ENCODE measurements at places on chromosomes 4 and X.

- no peak for DNase-seq
Measured at GRCh38 chr4:30153427-30153826, 566.7 kb upstream of the PCDH7 start.

DNA sequence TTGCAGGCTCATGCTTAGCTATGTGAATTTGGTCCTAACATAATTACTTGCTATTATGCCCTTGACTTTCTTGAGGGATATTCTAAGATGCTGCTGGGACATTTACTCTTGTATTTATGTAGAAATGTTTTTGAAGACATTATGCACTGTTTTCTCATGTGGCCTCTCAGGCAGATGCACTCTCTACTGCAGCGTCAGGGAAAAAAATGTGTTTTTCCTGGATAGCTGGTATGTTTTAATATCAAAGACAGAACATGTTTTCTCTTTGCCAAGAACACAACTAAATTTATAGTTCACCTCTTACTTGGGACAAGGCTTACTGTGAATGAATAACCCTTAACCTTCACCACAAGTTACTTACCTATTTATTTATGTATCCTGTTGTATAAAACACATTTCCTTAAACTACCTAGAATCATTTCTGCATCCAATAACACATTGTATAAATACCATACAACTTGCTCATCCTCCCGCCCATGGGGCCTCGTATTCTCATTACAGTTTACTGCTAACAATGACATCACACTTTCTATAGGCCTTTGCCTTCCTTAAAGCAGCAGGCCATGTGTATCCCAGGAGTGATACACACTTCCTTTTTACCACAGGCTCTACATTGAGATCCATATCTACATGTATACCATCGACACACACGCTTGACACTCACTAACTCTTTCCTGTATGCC, 178.7 kb downstream of the SLIT2 start:
- no peak for DNase-seq

DNA sequence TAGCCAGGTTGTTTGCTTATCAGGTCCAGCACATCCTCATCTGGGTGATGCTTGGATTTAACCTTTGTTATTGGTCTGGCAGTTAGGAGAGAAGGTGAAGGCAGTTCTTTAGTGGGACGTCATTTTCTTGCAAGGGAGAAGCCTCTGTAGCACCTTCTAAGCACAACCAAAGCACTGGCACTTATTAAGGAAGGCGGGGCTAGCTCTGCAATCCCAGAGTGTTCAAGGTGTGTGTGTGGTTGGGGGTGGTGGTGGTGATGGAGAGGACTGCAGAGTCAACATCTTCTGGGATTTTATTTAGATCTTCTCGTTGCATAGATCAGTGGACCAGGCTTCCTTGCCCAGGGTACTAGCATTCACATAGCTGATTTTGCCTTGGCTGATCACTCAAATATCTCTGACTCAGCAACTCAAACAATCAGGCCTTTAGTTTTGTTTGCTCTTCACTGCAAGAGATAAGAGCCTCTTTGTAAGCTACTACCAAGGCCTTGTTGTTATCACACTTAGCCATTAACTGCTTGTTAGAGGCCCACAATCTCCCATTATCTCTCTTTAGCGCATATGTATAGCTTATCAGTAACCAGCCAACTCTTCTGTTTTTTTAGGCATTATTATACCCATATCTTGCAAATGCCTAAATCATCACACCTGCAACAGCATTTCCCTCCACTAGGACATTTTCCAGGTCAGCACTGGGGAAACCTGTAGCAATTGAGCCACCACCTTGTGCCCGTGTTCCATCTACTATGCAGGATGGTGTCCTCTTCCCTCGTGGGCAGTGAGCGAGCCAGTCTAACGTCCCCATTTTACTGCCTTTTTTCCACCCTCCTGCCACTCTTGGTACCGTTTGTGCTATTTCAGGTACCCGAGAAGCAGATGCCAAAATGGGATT, 36.5 kb upstream of the LINC00632 start:
- no peak for DNase-seq

DNA sequence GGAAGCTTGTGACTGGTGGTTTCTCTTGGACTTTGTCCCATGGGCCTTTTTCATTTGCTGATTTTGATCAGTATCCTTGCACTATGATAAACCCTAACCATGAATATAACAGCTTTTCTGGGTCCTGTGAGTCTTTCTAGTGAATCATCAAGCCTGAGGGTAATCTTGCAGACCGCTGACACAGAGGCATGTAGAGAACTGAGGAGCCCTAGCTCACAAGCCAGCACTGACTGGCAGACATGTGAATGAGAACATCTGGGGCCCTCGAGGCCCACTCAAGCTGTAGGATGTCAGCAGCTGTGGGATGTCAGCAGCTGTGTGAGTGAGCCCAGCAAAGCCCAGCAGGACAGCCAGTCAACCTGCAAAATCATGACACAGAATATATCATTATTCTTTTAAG, 36.7 kb downstream of the HMGB3 start:
- DNase-seq = no peak

DNA sequence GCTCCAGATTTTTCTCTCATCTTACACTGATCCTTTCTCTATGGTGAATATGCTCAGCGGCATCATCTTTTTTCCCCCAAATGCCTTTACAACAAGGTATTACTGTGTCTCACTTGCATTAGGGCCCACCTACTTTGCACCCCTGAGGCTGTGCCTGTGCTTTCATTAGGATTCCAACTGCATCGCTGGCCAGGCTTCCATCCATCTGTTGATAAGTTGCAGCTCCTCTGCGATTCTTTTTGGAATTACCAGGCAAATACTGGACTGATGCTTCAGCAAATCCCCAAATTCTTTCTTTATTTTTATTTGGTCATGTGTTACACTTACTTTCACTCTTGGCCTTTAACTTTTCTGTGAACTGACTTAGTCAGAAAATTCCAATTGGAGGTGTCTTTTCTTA, 77.3 kb downstream of the AFF2 start:
- no peak for DNase-seq

GRCh38 chr4:83370640-83370906, 35.9 kb upstream of the HPSE start:
- no peak for DNase-seq

DNA sequence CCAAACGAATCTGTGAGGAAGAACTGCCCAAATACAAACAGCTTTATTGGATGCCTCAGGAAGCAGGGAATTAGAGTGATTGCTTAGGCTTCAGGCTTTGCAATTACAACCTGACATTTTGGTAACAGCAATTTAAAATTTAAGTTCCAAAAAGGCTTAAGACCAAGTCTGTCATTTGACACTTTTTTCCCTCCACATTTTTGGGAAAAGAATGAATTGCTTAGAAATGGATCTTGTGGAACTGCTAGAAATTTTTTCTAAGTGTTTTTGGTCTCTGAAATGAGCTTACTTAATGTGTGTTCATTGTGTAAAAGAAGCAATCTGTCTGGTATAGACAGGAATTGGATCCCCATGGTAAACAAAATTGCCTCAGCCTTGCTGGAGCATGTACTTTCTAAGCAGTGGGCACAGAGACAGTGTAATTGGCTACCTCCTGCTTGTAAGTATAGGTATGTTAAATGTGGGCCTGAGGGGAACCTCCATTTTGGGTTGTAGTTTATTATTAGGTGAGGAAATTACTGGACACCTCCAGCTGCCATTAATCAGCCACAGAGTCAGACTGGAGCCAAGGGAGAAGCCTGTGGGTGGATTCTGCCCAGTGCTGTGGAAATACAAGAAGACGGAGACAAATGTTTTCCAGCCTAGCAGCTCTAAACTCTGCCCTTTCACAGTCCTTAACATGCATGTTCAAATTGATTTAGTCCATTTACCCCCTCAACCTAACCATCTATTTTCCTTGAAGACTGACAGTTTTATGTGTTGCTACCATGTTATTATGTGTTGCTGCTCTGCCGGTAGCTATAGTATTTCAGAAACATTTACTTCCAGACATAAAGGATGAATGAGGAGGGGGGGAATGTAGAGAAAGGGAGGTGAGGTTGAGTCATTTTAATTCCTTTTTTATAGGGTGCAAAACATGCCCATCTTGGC, 473.0 kb downstream of the SPRY1 start:
- DNase-seq = no peak

GRCh38 chrX:7131621-7132020, 15.9 kb upstream of the STS start:
- DNase-seq = no peak

GRCh38 chr4:65983061-65983460, 312.8 kb upstream of the EPHA5 start:
- DNase-seq = no peak

- no peak for DNase-seq
Measured at GRCh38 chr4:1300466-1301455, 11.1 kb downstream of the MAEA start.

DNA sequence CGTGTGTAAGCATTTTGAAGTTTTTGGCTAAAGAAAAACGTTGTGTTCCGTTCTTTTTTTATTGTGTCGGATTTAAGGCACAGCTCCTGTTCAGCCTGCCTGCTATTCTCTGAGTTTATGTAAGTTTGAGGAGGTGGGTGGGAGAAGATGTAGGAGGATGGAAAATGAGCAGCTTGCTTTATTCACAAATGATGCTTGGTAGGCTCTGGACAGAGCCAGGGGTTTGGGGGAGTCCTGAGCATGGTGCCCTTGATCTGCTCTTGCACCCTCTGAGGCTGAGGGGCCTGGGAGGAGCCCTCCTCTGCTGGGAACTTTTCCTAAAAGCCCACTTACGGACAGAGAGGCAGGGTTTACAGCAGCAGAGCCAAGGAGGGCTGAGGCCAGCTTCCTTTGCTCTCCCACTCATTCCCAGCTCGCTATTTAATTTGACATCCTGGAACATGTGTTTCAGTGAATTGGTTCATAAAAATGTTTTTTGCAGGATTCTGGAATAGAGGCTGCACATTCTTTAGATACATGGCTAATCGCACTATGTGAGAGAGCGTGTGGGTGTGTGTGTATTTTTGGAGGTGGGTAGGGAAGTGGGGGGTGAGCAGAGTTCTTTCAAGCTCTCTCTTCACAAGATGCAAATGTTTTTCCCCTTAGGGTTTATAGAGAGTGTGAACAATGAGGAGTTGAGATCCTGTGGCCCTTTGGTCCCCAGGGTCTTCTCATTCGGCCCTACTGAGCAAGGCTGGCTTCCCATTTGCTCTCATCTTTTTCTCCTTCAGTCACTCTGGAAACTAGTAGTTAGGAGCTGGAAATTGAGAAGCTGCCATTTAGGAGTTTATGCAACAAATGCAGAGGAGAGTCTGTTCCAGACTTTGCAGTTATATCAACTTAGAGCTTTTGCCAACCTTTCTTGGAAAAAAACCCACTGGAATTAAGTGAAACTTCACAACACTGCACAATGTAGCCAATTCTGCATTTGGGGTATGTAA, 32.1 kb downstream of the TMEM131L start:
- no peak for DNase-seq

DNA sequence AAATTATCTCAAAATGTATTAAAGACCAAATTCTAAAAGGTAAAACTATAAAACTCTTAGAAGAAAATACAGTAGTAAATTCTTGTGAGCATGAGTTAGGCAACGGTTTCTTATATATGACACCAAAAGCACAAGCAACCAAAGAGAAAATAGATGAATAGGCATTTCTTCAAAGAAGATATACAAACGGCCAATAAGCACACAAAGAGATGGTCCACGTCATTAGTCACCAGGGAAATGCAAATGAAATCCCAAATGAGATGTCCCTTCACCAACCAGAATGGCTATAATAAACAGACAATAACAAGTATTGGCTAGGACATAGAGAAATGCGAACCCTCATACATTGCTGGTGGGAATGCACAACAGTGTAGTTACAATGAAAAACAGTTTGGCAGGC, 44.6 kb downstream of the RAB33A start:
- no peak for DNase-seq

DNA sequence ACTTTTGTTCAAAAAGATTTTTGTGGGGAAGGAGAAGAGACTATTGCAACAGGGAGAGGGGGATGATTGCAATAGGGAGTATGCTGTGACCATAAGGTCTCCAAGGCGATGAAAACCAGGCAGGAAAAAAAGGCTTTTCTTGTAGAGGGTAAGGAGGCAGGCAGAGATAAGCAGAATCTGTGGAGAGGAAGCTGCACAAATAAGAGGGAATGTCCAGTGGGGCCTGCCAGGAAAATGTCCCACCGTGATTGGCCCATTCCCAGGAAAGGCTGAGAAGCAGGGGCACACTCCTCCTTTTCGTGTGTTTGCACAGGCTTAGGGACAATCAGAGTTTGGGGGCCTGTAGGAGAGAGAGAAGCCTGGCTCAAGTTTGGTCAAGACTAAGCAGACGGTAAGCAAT, 29.1 kb downstream of the SPACA5 start:
- DNase-seq = no peak

GRCh38 chr4:121669163-121669550, 27.6 kb downstream of the ANXA5 start:
- DNase-seq = no peak

GRCh38 chr4:101086801-101087586, 260.3 kb downstream of the PPP3CA start:
- DNase-seq = no peak

DNA sequence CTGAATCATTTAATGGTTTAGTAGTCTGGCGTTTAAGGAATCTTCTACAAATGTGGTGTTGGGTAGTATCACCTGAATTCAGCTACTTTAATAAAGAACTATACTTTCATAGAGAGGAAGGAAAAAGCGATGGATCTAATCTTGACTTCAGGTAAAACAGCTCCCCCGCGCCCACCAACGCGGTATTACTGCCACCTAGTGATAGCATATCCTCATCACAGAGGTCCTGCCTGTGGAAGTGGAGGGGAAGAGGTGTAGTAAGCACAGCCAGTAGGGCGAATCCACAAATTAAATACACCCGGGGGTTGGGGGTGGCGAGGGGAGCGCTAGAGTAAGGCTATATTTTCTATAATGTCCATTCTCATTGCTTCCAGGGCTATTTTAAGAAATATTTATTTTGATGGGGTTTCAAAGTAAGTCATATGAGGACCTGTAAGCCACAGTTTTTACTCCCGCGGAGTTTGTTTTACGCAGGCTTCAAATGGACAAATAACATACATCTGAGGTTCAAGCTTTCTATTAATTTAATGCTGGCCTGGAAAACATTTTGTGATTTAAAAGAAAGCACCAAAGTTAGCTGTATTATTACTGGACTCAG, 8.3 kb upstream of the DAPP1 start:
- DNase-seq = peak; percentile 53

GRCh38 chrX:68588602-68589371, 58.7 kb upstream of the STARD8 start:
- DNase-seq = no peak

DNA sequence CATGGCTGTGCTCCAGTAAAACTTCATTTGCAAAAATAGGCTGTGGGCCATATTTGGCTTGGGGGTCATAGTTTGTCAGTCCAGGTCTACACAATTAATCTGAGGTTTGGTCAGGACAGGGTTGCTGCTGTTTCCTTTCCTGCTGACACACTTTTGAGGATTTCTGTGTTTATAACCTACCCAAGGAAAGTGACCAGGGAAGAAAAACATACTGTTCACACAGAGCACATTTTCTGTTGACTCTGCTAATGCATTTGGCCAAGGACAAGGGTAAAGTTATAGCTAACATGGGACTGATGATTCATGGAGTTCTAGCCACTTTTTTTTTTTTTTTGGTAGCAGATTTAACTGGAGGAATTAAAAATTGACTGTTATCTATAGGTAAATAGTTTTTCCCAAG, 43.9 kb upstream of the GEMIN8 start:
- no peak for DNase-seq

GRCh38 chr4:174517502-174518445, 4.5 kb downstream of the HPGD start:
- DNase-seq = no peak

GRCh38 chr4:101136373-101137370, 210.7 kb downstream of the PPP3CA start:
- no peak for DNase-seq

- DNase-seq = no peak
Measured at GRCh38 chrX:9693307-9694001, 72.2 kb downstream of the GPR143 start.
